ENCODE measurements at places on chromosomes 16 and 17.

DNA sequence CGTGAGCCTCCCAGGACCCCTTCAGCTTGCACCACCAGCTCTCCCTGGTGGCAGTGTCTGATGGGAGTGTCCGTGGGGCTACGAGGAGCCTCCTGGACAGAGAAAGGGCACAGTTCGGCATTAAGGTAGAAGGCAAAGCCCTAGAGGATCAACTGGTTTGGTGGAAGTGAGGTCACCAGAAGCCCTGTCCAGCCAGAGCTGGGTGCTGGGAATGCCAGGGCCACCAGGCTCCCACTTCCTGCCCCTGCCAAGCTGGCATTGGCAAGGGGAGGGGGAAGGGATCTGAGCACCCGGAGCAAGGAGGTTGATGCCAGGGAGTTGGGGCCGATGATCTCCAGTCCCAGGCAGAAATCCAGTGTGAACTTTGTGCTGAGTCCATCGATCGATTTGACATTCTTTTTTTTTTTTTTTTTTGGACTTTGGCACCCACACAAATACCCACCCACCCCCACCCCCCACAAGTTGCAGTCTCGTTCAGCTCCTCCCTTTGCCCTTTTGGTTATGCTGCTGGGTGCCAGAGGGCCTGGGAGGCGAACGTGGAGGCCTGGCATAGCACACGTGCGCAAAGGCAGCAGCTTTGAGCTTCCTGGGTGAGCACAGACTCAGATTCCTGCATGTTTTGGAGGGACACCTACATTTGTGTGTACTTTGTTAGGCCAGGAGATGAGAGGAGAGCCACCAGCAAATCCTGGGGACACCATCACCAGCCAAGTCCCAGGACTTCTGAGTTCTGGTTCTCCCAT lies 2.1 kb downstream of the NHERF1 start:
- DNase-seq = no peak
- peaks cover 18% of the 10 kb centered on the region for H3K4me1 ChIP-seq
- H3K36me3 ChIP-seq = no peaks in the 10 kb centered on the region
- peak overlapping the region; percentile 86 for H3K4me3 ChIP-seq
- no peak overlapping the region for H3K27ac ChIP-seq

DNA sequence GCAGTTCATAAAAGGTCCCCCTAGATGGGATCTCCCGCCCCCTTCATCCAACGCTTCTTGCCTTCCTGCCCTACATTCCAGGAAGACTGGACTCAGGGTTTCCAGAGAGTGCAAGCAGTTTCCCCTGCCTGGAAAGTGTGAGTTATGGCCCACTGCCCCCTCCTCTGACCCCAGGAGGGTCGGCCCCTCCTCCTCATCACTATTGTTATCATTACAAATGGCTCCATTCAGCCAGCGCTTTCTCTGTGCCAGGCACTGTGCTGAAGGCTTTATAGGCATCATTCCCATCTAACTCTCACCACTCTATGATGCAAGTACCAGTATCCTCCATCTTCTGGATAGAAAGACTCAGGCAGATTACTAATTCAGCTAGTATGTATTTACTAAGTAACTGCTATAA lies 90.7 kb downstream of the USP31 start:
- H3K27ac ChIP-seq = no peak overlapping the region
- peaks cover 4% of the 10 kb centered on the region for H3K4me1 ChIP-seq
- no peak for DNase-seq
- no peak overlapping the region for H3K4me3 ChIP-seq
- H3K27me3 ChIP-seq = no peaks in the 10 kb centered on the region
- H3K36me3 ChIP-seq = no peaks in the 10 kb centered on the region

GRCh38 chr17:57210224-57210553 lies 46.1 kb upstream of the MSI2 start:
- H3K4me3 ChIP-seq = no peak overlapping the region
- H3K4me1 ChIP-seq = no peaks in the 10 kb centered on the region
- no peaks in the 10 kb centered on the region for H3K27me3 ChIP-seq
- no peak overlapping the region for H3K27ac ChIP-seq
- DNase-seq = no peak
- no peaks in the 10 kb centered on the region for H3K36me3 ChIP-seq

- no peak overlapping the region for H3K27ac ChIP-seq
- H3K4me3 ChIP-seq = peak overlapping the region; percentile 74
- no peaks in the 10 kb centered on the region for H3K36me3 ChIP-seq
- H3K4me1 ChIP-seq = no peaks in the 10 kb centered on the region
- DNase-seq = peak; percentile 81
Measured at GRCh38 chr16:31201582-31202413, 762 bp downstream of the PYCARD start.

GRCh38 chr17:45432405-45433158 lies at the start of gene ARHGAP27:
ARHGAP27 (minus strand) TSS chr17:45432870; CDS start chr17:45430279, 2,591 bp downstream.
- H3K27ac ChIP-seq = no peak within 1 kb of the TSS
- no peak for DNase-seq

GRCh38 chr17:77733576-77734296 lies 224.8 kb upstream of the TNRC6C start:
- H3K4me1 ChIP-seq = peaks cover 11% of the 10 kb centered on the region
- no peak overlapping the region for H3K27ac ChIP-seq
- H3K36me3 ChIP-seq = no peaks in the 10 kb centered on the region

DNA sequence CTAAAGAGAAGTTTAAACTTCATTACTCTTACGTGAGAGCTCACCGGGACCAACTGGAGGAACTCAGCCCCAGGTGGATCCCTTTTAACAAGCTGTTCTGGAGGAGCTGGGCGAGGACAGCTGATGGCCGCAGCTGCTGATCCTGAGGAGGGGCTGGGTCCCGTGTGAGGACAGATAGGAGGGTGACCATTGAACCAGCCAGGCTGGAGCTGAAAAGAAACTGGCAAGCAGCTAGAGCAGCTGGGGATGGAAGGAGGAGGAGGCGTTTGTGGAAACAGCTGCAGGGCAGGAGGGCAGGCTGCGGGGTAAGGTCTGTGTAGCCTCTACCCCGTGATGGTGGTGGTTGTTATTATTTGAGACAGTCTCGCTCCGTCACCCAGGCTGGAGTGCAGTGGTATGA lies 119.5 kb downstream of the AATF start:
- peaks cover 21% of the 10 kb centered on the region for H3K4me1 ChIP-seq
- no peak for DNase-seq
- no peaks in the 10 kb centered on the region for H3K36me3 ChIP-seq
- H3K4me3 ChIP-seq = no peak overlapping the region

GRCh38 chr17:20948984-20949777 lies 93.6 kb downstream of the USP22 start:
- H3K27me3 ChIP-seq = no peaks in the 10 kb centered on the region
- H3K4me1 ChIP-seq = peaks cover 4% of the 10 kb centered on the region
- no peaks in the 10 kb centered on the region for H3K36me3 ChIP-seq
- no peak overlapping the region for H3K4me3 ChIP-seq
- H3K27ac ChIP-seq = no peak overlapping the region

- H3K27ac ChIP-seq = no peak overlapping the region
- no peak overlapping the region for H3K4me3 ChIP-seq
- no peaks in the 10 kb centered on the region for H3K27me3 ChIP-seq
- H3K4me1 ChIP-seq = no peaks in the 10 kb centered on the region
- no peaks in the 10 kb centered on the region for H3K36me3 ChIP-seq
Measured at GRCh38 chr16:72673118-72673517, 374.8 kb downstream of the ZFHX3 start.

- H3K27ac ChIP-seq = no peak overlapping the region
- DNase-seq = no peak
- no peaks in the 10 kb centered on the region for H3K36me3 ChIP-seq
- peaks cover 16% of the 10 kb centered on the region for H3K27me3 ChIP-seq
- H3K4me3 ChIP-seq = no peak overlapping the region
- peaks cover 4% of the 10 kb centered on the region for H3K4me1 ChIP-seq
Measured at GRCh38 chr17:30926516-30926915, 4.8 kb downstream of the ADAP2 start.

DNA sequence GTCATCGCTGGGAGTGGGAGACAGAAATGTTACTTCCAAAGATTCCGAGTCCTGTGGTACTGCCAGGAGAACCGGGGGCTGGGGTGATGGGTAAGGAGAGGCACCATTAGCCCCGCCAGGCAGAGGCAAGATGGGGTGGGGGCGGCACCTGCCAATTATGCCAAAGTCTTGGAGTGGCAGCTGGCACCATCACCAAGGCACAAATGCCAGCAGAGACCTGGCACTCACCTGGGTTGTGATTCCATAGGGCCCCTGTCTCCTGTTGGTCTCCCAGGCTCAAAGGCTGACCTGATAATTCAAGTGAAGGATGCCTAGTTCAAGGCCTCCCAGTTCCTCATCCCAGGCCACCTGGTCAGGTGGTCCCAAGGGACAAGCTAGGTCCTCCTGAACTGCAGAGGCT lies 7.6 kb downstream of the NXPH3 start:
- no peaks in the 10 kb centered on the region for H3K27me3 ChIP-seq
- peaks cover 5% of the 10 kb centered on the region for H3K4me1 ChIP-seq
- DNase-seq = no peak

DNA sequence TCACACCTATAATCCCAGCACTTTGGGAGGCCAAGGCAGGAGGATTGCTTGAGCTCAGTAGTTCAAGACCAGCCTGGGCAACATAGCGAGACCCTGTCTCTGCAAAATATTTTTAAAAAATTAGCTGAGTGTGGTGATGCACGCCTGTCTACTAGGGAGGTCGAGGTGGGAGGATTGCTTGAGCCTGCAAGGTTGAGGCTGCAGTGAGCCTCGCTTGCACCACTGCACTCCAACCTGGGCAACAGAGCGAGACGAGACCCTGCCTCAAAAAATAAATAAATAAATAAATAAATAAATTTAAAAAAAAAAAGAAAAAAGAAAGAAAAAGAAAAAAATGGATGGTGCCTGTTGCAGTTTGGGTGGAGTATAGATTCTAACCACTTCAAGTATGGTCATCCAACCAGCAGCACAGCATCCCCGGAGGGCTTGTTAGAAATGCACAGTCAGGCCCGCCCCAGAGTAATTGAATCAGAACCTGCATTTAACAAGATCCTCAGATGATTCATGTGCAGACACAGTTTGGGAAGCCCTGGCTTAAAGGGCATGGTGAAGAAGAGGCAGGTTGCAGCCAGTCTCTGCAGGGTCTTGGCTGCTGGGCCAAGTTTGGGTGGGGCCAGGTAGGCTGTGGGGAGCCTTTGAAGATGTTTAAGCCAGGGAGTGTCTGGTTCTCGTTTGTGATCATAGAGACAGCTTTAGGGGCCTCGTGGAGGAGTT lies 40.8 kb downstream of the MRC2 start:
- no peaks in the 10 kb centered on the region for H3K36me3 ChIP-seq
- no peak overlapping the region for H3K27ac ChIP-seq
- H3K27me3 ChIP-seq = no peaks in the 10 kb centered on the region
- no peak for DNase-seq
- H3K4me1 ChIP-seq = no peaks in the 10 kb centered on the region

GRCh38 chr17:30590081-30590733 lies 113.0 kb downstream of the GOSR1 start:
- no peak overlapping the region for H3K4me3 ChIP-seq
- DNase-seq = no peak
- no peaks in the 10 kb centered on the region for H3K27me3 ChIP-seq
- H3K27ac ChIP-seq = no peak overlapping the region

GRCh38 chr16:35750157-35750689 lies 2290.8 kb downstream of the TP53TG3F start:
- no peak for DNase-seq
- H3K36me3 ChIP-seq = no peaks in the 10 kb centered on the region
- H3K27me3 ChIP-seq = no peaks in the 10 kb centered on the region
- no peak overlapping the region for H3K4me3 ChIP-seq
- H3K4me1 ChIP-seq = no peaks in the 10 kb centered on the region

GRCh38 chr17:34435182-34435928 lies 72.3 kb upstream of the CCL1 start:
- H3K27me3 ChIP-seq = no peaks in the 10 kb centered on the region
- DNase-seq = no peak

GRCh38 chr17:17235212-17236174 lies 1.5 kb downstream of the FLCN start:
- peaks cover 17% of the 10 kb centered on the region for H3K36me3 ChIP-seq
- no peak for DNase-seq
- H3K27ac ChIP-seq = no peak overlapping the region
- no peaks in the 10 kb centered on the region for H3K27me3 ChIP-seq

DNA sequence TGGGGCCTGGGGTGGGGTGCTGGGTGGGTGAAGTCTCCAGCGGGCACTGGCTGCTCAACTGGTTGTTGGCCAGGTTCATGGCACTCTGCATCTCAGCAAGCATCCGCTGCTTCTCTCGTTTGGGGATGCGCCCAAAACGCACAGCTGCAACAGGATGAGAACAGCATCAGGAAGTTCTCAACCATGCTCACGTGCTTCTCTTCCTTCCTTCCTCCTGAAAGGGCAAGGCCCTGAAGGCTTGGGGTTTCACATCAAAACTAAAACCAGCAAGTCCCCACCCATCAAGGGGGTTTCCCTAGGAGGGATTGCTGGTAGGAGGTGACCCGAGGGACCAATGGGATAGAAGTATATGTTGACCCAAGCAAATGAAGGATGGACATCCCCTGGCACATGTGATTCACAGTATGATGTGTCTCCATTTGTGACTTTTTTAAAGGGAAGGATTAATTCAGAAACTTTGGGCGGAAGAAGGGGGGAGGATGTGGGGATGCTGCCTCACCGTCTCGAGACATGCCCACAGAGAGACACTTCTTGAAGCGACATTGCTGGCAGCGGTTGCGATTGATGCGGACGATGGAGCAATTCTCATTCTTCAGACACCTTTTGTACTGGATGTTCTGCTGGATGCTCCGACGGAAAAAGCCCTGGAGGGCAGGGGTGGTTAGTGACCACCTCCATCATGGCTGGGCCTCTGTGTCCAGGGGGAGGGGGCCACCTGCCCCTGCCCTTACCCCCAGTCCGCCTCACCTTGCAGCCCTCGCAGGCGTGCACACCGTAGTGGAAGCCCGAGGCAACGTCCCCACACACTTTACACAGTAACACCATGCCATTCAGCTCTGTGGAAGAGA lies 4.2 kb downstream of the NR1D1 start:
- H3K4me3 ChIP-seq = no peak overlapping the region
- peaks cover 20% of the 10 kb centered on the region for H3K4me1 ChIP-seq
- peaks cover 23% of the 10 kb centered on the region for H3K27me3 ChIP-seq
- DNase-seq = no peak
- H3K27ac ChIP-seq = no peak overlapping the region

- no peak for DNase-seq
- no peaks in the 10 kb centered on the region for H3K36me3 ChIP-seq
Measured at GRCh38 chr16:13896543-13897182, 23.3 kb upstream of the ERCC4 start.

DNA sequence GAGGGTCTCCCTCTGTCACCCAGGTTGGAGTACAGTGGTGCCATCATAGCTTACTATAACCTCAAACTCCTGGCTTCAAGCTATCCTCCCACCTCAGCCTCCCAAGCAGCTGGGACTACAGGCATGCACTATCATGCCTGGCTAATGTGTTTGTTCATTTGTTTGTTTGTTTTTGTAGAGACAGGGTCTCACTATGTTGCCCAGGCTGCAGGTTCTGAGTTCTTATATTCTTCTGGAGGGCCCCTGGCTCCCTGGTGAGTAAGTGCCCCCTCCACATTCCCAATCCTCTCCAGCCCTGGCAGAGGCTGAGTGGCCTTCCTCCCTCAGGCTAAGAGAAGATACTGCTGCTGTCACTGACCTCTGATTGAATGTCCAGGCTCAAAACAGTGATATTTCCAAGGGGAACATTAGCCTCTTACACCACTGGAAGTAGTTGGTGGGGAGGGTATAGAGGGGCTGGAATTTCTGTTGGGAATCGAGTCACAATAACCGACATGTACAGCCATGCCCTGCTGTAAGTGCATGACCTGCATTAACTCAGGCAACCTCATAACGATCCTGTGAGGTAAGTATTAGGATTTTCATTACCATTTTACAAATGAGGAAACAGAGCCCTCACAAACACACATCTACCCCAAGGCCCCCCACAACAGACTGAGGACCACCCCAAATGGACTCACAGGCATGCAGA lies 2.7 kb upstream of the ETV4 start:
- H3K4me3 ChIP-seq = no peak overlapping the region
- H3K4me1 ChIP-seq = peaks cover 4% of the 10 kb centered on the region
- H3K27ac ChIP-seq = no peak overlapping the region
- H3K27me3 ChIP-seq = peaks cover 3% of the 10 kb centered on the region

Measured in H1 (cell line).